ENCODE measurements at places on chromosomes 2 and 18.
A peak's percentile ranks its signal among the peaks of the same experiment; 100 is the strongest.

DNA sequence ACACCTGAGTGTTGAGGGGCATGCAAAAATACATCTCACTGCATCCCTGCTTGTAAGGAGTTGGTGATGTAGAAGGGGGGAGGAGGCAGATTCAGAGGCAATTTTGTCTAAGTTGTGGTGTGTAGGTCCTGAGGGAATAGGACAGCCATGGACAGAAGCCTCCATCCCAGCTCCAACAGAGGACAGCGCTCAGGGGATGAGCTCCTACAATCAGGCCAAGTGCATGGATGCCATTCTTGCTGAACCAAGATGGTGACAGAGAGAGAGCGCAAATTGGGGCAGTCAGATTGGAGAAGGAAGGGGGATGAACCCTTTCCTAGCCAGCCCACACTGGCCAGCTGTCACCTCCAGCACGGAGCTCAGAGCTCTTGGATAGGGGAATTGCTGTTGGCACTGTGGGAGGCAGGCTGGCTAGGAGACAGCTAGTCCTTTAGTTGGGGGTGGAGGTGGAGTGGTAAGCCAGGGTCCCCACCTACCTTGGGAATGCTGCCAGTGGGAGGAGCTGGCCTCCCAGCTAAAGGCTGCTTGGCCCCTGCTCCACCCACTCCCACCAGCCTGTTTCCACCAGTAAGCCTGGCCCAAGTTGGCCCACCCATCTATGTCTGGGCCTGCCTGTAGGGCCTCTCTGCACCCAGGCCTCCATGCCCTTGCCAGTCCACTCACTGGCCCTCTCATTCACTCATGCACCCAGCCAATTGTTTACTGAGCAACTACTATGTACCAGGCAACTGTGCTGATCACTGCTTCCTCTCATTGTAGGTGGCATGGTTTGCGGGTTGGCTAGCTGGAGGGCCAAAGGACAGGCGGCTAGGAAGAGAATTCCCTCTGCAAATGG lies 2.5 kb upstream of the PER2 start:
- DNase-seq = no peak

- DNase-seq = peak; percentile 20
Observed at GRCh38 chr2:171553858-171554257, 31.6 kb downstream of the CYBRD1 start.

DNA sequence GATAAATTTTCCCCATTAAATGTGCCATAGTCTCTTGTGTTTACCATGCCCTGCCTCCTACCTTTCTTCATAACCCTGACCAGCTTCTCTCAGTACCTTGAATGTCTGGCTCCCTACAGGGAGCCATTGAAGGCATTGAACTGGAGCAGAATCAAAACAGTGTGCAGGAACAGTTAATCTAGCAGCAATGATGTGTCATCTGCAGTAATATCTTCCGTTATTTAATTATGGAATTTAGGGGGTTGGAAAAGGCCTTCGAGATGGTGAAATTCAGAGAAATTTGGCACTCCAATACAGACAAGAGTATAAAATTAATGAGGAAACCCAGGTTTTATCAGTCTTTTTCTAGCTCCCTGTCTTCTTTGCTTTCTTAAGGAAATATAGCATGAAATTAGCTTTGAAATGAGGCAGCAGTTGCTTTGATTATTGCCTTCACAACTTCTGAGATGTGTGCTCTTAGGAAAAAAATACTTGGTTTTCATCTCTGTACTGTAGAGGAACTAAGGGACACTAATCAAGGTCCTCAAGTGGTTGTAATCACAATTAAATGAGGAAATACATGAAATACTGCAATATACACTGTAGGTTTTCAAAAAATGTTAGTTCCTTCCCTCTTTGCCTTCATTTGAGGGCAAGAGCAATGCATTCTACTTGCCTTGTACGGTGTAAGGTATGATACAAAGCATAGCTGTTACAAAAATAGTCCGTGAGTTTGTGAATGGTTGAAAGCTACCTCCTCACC lies 369.1 kb downstream of the SETBP1 start:
- DNase-seq = no peak

DNA sequence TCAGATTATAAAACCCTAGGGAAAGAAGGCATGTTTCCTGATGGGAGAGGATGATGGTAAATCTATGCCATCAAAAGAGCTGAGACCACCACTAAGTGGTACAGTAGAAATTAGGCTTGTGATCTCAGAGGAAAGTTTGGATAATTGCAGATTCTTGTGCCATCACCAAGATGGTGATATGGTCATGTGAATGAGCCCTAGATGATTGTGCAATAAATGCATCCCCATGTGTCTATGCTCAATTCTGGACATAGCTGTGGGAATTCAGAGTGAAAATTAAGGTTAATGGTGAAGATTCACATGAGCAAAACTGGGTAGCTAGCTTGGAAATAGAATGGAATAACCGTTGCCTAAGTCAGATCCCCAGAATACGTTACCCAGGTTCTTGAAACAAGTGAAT lies 496.1 kb upstream of the FSIP2 start:
- DNase-seq = no peak

DNA sequence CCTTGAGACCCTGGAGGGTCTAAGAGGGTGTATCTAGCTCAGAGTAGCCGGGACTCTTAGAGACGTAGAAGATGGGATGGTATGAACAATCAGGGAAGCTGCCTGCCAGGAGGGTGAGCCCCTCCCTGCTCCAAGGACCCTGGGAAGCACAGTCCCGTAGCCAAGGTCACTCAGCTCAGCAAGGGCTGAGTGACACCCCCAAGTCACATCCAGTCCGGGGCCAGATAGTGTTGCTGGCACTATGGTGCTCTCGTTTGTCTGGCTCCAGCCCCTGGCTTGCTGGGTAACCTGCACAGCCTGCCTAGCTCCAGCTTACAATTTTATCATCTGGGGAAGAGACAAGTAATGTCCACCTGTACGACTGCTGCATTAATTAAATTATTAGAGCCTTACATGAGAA lies 22.3 kb downstream of the REEP1 start:
- DNase-seq = no peak

DNA sequence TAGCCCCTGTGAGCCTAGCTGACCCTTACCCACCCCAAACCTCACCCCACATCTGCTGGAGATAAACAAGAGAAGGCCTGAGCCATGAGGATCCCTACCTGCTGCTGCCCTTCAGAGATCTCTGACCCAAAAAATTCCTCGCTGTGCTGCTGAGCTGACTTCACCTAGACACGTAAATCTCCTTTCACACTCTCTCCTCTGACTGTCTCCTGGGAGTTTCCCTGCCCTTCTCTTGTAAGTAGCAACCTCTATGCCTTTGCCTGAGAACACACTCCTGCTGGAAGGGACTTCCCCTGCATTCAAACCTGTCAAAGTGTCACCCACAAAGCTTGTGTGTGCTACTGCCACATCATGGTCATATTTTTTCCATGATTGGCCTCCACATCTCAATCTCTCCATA lies 134.2 kb upstream of the NOL4 start:
- DNase-seq = no peak

GRCh38 chr2:125092276-125093009 lies 1067.4 kb downstream of the CNTNAP5 start:
- no peak for DNase-seq

- peak; percentile 0 for DNase-seq
Observed at GRCh38 chr2:213751446-213751845, 467.2 kb downstream of the SPAG16 start.

DNA sequence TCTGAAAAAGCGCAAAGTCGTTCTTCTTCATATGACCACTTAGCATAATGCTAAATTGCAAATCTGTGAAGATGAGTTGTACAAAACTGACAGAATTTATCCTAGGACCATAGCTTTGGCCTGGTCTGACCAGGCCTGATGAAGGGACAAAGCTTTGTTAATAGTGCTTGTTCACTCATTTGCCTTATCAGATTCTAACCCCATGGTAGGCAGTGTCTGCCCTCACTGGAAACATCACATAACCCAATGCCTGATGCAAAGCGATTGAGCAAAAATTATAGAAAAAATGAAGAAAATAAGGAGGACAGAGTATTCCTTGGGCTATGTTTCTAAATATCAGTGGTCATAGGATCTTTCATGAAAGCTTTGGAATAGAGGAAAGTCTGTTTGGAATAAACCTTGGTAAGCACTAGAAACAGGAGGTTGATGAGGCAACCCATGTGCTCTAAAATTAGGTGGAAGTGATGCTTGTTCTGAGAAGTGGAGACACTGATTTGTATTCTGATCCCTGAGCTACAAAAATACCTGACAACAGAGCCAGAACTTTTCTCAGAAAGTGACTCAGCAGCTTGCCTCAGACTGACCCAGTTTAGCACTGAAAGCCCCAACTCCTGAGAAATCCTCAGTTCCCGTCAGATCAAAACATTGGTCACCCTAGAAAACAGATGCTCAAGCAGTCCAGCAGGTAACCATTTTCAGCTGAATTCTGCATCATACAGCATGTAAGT lies 131.4 kb upstream of the MAPRE2 start:
- no peak for DNase-seq

DNA sequence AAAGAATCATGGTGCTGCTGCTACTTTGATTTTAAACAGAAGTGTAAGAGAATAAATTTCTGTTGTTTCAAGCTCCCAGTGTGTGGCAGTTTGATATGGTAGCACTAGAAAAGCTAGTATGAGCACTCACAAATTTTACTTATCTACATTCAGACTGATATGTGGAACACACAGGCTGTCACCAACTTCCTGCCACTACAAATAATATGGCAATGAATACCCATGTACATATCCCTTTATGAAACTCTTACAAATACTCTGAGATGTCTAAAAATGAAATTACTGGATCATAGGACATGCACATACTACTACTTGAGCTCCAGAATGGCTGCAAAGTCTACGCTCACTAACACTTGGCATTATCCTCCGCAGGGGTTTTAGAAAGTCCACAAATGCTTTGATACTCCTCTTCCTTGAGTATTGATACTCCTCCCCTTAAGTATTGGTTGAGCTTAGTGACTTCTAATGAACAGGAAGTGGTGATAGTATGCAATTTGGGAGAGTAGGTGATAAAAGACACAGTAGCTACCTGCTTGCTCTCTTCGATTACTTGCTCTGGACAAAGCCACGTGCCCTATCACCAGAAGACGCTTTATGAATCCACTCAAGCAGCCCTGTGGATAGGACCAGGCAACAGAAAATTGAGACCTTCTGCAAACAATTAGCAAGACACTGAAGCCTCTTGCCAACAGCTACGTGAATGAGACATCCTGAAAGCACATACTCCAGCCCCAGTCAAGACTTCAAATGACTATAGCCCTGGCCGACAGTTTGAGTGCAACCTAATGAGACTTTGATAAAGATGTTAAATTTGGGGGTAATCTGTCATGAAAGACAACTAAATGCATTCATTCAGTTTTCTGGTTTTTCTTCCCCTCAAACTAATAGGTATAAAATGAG lies 35.4 kb downstream of the FBXO11 start:
- no peak for DNase-seq

DNA sequence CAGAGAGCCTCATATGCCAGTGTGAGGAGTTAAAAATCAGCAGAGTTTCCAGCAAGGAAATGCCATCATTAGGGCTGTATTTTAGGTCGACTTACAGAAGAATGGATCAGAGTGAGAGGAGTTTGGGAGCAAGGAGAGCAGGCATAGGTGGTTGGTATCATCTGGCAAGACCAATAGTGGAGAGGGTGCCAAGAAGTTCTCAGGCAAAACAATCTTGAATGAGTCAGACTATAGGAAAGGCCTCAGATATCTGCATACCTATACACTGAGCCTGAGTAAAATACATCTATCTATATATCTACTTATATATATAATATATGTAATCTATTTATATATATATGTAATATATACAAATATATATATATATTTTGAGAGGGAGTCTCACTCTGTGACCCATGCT lies 57.3 kb downstream of the TMEFF2 start:
- DNase-seq = no peak

DNA sequence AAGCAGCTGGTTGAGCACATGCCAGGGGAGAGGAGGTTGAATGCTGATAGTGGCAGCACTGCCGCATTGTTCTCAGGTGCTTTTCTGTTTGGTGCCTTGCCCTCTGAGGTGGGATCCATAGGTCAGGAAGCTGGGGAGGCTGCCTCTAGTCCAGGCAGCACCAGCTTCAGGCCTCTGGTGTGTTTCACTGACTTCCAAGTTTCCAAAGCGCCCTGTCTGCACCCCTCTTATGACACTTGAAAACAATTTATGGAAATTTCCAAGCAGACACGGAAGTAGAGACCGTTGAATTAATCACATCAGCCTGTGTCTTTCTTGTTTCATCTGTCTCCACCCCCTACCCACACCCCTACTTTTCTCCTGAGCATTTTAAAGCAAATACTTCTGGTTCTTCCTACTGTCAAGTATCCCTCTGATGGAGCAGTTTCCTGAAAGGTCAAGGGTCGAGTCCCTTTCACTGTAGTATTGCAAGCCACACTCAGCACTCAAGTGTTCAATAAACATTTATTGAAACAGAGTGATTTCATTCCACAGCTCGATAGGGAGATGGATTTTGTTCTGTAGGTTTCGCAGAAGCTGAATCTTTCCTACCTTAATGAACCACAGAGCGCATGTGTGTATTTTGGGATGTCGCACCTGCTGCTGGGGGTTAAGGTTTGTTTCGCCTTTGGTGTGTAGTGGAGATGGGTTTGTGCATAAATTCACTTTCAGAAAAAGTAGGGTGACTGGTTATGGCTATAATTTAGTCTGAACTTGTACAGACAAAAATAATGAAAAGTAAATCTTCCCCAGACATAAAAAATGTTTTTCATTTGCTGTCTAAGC lies 21.4 kb downstream of the DGKD start:
- no peak for DNase-seq

- no peak for DNase-seq
Observed at GRCh38 chr2:26720322-26721114, 28.0 kb downstream of the KCNK3 start.

GRCh38 chr2:36337354-36337753 lies 18.2 kb upstream of the CRIM1 start:
- DNase-seq = no peak

GRCh38 chr2:134181219-134181618 lies 72.7 kb upstream of the MGAT5 start:
- peak; percentile 72 for DNase-seq
